ENCODE measurements at places on chromosomes 4 and X.

DNA sequence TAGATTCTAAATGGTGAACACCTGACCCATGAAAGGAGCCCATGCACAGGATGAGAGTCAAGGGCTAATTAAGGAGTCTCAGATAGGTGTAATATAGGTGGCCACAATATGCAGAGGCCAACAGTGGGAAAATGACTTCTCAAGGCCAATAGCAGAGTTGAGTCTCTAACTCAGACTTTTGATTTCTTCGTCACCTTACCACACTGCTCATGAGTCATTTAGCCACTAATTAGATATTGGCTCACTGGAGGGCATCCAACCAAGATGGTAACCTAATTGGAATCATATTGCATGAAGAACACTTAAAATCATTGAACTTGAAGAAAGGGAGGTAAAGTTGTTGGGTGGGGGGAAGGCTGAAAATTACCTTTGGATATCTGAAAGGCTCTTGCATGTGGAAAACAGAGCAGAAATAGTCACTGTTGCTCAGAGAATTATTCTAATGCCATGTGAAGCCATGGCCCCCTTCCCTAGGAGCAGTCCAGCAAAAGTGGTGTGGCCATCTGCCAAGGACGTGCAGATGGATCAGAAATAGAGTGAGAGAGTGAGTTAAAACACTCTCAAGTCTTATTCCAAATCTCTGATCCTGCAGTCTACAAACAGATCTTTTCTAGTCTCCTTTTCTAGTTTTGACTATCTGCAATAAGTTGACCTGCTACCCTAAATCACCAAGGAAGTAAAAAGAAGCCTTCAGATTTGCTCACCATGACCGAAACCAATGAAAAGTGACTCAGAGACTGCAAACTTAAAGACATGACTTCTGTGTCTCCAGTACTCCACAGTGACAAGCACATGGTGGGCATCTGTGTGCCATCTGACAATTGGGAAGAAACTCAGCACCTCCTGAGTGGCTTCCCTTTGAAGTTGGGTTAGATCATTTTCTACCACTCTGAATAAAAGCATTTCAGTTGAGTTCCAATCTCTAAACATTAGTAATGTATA lies 93.9 kb upstream of the C1QTNF7 start:
- no peak for DNase-seq

GRCh38 chr4:62806816-62807215 lies 1602.4 kb downstream of the TECRL start:
- DNase-seq, result no peak

DNA sequence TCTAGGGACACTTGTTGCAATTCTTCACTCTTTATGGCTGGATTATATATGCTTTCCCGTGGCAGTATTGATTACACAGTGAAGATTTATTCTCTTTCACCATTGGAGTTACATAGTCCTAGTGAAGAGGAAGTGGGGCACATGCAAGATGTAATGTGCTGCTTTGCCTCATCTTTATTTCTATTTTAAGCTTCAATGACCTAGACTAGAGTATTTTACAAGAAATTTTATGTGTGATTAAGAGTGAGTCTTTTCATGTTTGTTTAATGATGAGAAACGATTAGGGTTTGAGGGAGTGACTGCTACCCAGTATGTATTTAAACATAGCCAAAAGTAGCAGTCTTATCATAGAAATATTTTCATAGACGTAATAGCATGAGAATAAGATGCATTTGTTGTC lies 30.8 kb downstream of the DIAPH2 start:
- DNase-seq, result no peak

GRCh38 chrX:148904421-148905111 lies 404.1 kb downstream of the AFF2 start:
- DNase-seq, result no peak

DNA sequence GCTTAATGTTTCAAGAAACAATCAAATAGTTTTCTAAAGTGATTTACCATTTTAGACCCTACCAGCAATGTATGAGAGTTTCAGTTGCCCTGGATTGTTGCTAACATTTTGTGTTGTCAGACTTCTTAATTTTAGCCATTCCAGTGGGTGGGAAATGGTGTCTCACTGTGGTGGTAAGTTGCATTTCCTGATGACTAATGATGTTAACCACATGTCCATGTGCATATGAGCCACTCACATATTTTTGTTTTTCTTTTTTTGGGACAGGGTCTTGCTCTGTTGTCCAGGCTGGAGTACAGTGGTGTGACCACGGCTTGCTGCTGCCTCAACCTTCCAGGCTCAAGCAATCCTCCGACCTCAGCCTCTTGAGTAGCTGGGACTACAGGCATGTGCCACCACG lies 48.3 kb downstream of the MED28 start:
- DNase-seq, result peak; percentile 68

DNA sequence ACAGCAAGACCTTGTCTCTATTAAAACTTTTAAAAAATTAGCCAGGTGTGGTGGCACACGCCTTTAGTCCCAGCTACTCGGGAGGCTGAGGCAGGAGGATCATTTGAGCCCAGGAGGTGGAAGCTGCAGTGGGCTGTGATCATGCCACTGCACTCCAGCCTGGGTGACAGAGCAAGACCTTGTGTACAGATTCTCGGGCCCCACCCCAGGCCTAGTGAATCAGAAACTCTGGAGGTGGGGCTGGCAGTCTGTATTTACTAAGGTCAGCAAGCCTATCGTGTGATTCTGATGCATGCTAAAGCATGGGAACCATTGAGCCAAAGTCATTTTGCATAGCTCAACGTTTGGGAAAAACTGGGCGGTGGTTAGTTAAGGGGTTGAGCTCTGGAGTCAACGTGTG lies 3.5 kb downstream of the S100G start:
- DNase-seq, result no peak

DNA sequence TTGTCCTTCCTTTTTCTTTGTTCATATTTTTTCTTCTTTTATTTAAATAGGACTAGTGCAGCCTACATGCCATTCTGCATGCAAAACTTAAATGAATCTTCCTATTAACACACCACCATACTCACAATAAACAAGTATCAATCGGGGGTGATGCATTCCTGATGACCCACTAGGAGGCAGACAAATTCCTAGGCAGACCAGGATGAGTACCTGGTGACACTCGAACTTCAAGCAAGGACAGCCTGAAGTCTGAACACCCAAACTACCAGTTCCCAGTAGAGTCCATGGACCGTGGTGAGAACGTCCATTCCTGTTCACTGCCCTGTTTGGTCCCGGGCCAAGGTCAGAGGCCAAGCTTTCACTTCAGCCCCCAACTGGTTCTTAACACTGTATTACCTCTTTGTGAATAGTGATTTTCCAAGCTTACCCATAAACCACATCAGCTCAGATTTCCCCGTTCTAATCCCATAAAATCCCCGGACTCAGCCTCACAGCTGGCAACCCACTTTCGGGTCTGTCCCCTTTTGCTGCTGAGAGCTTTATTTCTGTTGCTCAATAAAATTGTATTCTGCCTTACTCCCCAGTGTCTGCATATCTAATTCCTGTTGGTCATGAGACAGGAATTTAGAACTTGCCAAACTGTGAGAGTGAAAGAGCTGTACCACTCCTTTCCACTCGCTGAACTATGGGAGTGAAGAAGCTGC lies 1286.6 kb downstream of the FSTL5 start:
- no peak for DNase-seq

DNA sequence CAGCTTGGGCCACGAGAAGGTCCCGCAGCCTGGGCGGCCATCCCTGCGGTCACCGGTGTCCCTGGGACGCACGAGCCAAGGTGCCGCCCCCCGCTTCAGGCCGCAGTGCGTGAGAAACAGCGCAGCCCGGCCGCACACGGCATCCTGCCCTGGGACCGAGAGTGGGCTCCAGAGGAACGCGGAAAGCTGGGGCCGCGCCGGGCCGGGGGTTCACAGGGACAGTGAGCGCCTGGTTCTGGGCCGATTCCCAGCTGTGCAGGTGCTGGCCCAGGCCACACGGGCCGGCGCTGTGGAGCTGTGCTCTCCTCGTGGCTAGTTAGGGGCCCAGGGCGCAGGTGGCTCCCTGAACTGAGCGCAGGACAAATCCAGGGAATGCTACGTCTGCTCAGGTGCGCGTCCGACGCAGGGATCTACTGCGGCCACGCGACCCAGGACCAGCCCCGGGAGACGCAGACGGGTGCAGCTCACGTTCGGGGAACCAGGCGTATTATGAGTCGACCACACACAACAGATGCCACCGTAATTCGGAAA lies 25.8 kb upstream of the GTPBP6 start:
- DNase-seq, result no peak

GRCh38 chr4:82462415-82462831 lies 32.0 kb downstream of the ENOPH1 start:
- peak; percentile 80 for DNase-seq

GRCh38 chrX:64439551-64439950 lies 44.3 kb upstream of the MTMR8 start:
- no peak for DNase-seq

- DNase-seq, result no peak
These were observed 33.7 kb upstream of the LIMCH1 start for GRCh38 chr4:41504167-41504818.

GRCh38 chrX:8688776-8689175 lies 43.2 kb downstream of the ANOS1 start:
- DNase-seq, result no peak

GRCh38 chrX:103513067-103513466 lies 6.2 kb downstream of the RAB40A start:
- DNase-seq, result no peak

DNA sequence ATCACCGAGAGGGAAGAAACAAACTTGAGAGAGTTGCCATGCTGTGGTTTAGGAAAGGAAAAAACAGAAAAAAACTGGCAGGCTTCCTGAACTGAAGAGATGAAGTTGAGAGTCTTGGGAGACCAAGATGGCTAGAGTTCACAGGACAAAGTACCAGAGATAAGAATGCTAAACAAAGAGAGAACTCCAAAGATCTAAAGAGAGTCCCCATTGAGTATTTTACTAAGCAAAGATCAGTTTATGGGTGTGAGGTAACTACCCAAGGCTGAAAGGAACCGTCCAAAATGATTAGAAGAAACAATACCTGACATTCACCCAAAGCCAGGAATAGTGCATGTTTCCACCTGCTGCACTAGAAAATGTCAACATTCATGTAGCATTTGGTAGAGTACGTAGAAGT lies 21.8 kb upstream of the COX7B2 start:
- no peak for DNase-seq

GRCh38 chrX:127038065-127038464 lies 218.5 kb downstream of the PRR32 start:
- DNase-seq, result no peak

- DNase-seq, result peak; percentile 74
These were observed 10.5 kb downstream of the PTTG2 start for GRCh38 chr4:37970702-37971101.

- no peak for DNase-seq
These were observed 538.7 kb upstream of the PABPC4L start for GRCh38 chr4:134740290-134740689.

- DNase-seq, result no peak
These were observed 25.1 kb upstream of the PRKX start for GRCh38 chrX:3738509-3738908.

- no peak for DNase-seq
These were observed 170.6 kb downstream of the ZNF330 start for GRCh38 chr4:141391293-141391692.

- no peak for DNase-seq
These were observed 160.3 kb downstream of the EMCN start for GRCh38 chr4:100357542-100357941.

DNA sequence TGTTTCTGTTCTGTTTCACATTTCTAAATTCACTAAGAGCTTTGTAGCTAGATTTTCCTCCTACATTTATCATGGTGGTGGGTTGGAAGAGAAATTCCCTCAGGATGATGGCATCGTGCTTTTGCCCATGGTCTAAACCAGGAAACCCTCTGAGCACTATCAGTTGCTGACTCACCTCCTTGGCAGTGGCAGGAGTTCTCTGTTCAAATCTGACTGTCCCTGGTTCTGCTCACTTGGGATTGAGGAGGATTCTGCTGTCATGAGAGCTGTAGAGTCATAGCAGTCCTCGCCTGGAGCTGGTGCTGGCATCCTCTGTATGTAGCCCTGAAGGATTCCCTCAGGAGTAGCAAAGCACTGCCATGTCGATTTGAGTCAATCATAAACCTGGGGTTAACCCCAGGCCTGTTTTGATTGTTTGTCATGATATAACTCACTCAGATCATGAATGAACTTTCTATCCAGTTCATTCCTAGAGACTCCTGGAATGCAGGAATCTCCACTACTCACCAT lies 9.4 kb downstream of the TEX13A start:
- no peak for DNase-seq

DNA sequence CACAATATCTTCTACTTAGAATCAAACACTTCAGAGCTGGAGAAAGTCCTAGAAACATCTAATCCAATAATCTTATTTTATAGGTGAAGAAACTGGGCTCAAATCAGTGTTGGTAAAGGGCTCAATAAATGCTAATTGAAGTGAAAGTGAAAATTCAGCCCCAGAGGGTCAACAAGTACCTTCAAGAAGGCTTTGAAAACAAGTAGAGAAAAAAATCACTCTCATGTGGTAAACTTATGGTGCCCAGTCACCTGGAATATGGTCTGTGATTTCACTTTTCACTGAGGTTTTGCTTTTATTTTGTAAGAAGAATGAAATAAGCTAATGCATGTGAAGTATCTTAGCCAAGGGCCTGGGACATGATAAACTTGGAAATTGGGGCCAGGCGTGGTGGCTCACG lies 29.1 kb upstream of the EIF4E start:
- DNase-seq, result no peak

GRCh38 chr4:5921981-5922380 lies 29.1 kb upstream of the CRMP1 start:
- DNase-seq, result no peak

- DNase-seq, result no peak
These were observed 175.8 kb downstream of the QDPR start for GRCh38 chr4:17336069-17336468.

DNA sequence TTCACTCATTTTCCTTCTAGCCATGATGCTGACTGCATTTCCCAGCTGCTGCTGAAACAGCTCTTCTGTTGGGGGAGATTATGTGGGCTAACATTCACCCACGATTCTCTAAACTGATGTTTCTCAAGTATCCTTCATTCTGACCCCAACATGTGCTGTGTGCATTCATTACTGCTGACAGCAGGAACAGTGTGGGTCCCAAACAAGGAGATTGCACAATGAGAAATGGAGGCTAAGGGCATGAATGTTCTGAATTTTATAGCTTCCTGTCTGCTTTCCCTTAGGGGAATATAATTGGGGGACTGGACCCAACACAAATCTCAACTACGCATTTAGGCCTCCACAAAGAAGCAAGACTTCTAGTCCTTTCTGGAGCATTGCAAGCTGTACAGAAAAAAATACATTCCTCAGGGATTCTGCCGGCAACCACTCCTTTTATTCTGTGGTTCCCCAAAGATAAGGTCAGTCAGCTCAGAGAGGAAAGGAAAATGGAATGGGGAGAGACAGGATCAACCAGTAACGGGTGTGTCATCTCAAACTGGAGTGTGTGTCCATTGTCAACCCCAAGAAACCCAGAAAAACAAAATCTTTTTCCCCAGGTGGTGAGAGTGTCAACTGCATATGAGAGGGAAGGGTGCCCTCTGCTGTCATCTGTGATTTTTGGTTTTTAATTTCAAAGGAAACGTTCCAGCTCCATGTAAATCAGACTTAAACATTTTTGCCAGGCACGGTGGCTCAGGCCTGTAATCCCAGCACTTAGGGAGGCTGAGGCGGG lies 81.5 kb upstream of the EGFL6 start:
- peak; percentile 69 for DNase-seq

- peak; percentile 55 for DNase-seq
These were observed 382.6 kb upstream of the NOCT start for GRCh38 chr4:138632856-138633579.

Measured in RKO (cell line).